ENCODE measurements at places on chromosomes 5 and 9.

GRCh38 chr5:86625148-86625547, 7.4 kb downstream of the COX7C start:
- DNase-seq = no peak

GRCh38 chr5:104418056-104418455, 855.5 kb upstream of the NUDT12 start:
- DNase-seq = no peak

- no peak for DNase-seq
Measured at GRCh38 chr9:114093031-114093471, 6.0 kb downstream of the KIF12 start.

DNA sequence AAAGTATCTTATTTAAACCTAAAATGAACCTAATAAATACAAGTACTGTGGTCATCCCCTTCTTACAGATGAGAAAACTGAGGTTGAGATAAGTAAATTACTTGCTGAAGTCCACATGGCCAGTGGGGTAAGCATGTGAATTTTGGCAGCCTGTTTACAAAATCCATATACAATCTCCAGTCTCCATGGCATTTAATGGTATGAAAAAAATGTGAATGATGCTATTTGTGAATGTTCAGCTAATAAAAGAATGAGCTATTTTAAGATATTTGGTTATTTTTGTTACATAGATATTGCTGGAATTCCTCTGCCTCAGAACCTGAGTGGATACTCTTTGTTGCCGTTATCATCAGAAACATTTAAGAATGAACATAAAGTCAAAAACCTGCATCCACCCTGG, 19.3 kb upstream of the GPR150 start:
- DNase-seq = no peak

- peak; percentile 95 for DNase-seq
Measured at GRCh38 chr9:125126019-125126746, 17.1 kb downstream of the SCAI start.

DNA sequence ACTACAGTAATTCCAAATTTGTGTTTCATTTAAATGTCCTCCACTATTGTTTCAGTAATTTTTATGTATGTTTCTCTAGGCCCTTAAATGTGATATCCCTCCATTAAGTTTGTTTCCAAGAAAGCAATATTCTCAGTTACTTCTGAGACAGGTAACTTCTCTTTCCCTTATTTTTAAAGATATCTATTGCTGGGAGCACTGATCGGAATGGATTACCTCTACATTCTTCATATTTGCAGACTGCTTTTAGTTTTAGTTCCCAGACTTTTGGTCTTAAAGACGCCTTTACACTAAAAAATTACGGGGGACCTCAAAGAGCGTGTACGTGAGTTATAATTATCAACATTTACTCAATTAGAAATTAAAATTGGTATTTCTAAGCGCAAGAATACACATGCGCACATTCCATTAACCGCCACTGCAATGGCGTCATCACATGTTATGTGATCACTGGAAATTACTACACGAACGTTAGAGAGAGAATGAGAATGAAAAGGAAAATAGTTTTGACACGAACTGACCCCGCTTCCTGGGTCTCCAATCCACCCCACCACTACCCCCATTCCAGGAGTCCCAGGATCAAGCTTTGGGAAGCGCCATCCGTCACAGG, 519 bp upstream of the RAD50 start:
- no peak for DNase-seq

DNA sequence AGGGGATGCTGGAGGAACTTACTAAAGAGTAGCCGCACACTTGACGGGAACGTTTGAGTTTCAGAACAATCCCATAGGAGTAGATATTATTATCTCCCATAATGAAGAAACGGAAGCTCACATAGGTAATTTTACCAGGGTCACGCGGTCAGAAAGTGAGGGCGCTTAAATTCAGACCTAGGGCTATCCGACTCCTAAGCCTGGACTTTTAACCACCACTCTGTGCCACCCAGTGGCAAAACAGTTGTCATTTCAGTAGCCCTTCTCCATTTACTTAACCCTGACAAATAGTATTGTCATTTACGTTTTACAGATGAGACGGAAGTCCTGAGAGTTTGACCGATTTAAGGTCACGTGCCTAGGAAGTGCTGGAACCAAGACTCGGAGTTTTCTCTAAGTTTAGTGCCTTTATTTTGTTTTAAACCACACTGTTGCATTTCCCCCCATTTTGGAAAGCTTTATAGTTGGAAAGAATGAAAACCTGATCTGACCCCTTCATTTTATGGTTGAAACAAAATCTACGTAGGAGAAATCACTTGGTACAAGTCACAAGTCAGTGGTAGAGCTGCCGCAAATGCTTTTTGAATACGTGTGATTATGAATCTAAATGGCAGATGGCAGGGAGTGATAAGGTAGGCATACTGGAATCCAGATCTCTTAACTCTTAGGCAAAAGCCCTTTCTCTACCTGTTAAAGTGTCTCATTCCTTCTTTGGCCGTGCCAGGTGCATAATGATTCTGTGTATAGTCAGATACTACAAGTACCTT, 650 bp downstream of the MRRF start:
- peak; percentile 17 for DNase-seq

DNA sequence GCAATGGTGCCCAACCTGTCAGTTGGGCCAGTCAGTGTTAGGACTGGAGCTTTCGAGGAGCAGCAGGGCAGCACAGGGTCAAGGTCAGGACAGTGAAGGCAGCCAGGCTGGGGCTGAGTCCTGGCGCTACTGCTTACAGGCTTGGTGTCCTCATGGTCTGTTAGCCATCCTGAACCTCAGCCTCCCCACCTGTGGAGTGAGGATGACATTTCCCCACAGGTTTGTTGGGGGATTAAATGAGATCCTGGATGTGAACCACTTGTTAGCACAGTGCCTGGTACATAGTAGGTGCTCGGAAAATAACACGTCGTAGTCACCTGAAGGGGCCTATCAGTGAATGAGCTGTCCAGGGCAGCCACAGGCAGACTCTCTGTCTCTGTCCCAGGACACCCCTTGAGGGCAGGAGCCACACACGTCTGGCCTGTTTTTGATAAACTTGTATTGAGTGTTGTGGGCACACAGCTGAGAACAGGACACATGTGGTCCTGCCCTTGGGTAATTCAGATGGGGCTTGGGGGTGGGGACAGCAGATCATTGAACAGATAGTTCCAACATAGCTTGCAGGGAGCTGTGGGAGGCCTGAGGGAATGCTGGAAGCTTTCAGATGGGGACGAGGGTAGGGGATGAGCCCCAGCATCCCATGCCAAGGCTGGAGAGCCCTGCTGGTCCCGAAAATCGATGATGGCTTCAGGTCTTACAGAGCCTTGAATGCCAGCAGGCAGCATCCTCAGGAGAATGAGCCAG, 69.3 kb downstream of the AMBP start:
- DNase-seq = no peak

GRCh38 chr5:171627936-171628632, 157.5 kb upstream of the SMIM23 start:
- DNase-seq = no peak

GRCh38 chr9:136156209-136157120, 37.8 kb upstream of the TMEM250 start:
- no peak for DNase-seq

DNA sequence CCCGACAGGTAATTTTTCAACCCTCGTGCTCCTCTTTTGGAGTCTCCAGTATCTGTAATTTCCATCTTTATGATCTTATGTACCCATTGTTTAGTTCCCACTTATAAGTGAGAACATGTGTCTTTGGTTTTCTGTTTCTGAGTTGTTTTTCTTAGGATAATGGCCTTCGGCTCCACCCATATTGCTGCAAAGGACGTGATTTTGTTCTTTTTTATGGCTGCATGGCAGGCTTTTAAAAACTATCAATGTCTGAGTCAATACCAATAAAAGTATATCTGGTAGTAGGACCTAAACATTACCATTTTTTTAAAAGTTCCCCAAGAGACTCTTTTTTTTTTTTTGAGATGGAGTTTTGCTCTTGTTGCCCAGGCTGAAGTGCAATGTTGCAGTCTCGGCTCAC, 3.9 kb upstream of the SLC26A2 start:
- no peak for DNase-seq

- no peak for DNase-seq
Measured at GRCh38 chr9:24881361-24881760, 335.7 kb upstream of the IZUMO3 start.

- no peak for DNase-seq
Measured at GRCh38 chr5:65157906-65158603, 323.7 kb downstream of the ADAMTS6 start.

DNA sequence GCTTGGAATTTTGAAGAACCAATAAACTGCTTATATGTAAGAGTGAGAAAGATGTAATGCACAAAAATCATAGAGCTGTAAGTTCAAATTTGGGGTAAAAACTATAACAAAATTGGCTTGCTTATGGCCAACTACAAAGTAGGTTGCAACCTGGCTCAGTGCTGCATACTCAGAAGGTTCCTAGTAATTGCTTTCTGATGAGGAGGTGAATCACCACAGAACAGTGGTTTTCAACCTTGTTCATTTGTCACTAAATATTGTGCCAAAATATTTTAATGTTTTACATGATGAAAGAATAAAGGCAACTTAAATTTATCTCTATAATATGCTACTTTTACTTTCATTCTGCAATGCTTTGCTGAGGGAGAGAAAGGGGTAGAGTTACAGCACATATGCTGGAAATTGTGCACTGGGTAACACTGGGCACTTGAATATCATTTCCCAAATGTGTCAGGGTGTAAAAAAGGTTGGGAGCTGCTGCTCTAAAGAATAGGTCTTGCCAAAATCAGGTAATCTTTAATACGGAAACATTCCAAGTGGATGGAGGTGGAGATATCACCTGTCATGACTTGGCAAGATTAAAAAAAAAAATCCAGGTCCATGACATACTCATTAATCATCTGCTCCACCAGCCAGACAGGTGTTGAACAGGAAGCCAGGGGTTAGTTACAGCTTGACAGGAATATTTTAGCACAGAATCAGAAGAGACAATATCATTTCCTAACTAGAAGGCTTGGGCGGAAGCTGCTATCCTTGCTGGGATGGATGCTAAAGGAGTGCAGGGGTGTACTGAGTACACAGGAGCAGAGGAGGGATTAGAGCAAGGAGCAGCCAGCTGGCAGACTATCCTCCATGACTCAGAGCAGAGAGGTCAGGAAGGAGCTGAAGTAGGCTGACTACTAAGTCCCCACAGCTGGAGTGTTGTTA, 34.6 kb upstream of the CCL21 start:
- DNase-seq = peak; percentile 8

DNA sequence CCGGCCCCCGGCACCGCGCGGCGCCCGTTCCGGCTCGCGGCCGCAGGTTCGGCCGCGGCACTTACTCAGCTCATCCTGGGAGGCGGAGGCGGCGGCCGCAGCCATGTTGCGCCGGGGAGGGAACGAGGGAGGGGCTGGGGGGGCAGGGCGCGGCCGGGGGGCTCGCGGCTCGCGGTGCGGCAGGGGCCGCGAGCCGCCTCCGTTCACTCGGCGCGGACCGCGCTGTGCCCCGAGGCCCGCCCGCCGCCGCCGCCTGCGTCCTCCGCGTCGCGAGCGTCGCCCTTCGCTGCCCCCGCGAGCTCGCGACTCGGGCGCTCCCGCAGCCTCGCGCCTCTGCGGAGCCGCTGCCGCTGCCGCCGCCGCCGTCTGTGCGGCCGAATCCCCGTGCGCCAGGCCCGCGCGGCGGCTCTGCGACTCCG, 735 bp downstream of the ECPAS start:
- DNase-seq = no peak

DNA sequence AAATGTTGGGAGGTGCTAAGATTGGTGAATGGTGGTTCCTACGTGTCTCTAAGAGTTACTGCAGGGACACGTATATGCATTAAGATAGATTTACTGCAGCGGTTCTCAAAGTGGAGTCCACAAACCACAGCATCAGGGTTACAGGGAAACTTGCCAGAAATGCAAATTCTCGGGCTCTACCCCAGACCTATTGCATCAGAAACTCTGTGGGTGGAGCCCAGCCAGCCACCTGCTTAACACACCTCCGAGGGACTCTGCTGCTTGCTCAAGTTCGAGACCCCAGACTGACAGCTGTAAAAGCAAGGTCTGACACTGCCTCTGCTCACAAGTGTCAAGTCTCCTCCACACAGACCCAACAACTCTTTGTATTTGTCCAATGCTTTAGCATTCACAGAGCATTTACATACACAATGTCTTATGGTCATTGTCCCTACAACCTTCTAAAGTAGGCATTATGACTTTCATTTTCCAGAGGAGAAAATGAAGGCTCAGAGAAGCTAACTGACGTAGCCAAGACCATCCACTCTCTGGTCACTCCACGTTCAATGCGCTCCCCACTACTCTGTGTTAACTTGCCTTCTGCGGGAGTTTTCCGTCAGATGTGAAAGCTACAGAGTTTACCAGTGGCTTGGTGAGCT, 48.8 kb downstream of the HSD17B3 start:
- DNase-seq = no peak

- no peak for DNase-seq
Measured at GRCh38 chr9:81626511-81626910, 62.8 kb downstream of the TLE1 start.

- DNase-seq = no peak
Measured at GRCh38 chr5:65012301-65012892, 243.7 kb downstream of the CWC27 start.

DNA sequence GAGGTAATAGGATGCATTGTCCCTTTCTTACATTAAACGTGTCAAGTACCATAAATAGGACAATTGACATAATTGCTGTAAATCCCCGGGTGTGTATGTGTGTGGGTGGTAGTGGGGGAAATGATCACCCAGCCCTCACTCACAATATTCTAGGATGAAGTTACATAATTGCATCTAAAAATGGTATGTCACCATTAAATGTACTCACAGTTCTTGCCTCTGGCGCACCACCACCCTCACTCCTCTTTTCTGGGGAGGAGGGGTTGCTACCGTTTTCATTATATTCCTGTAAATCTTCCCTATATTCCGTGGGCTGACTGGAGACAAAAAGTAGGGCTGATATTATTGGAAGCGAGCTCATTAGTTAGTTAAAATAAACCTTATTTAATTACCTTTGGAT, 563.8 kb downstream of the TLR4 start:
- DNase-seq = no peak

DNA sequence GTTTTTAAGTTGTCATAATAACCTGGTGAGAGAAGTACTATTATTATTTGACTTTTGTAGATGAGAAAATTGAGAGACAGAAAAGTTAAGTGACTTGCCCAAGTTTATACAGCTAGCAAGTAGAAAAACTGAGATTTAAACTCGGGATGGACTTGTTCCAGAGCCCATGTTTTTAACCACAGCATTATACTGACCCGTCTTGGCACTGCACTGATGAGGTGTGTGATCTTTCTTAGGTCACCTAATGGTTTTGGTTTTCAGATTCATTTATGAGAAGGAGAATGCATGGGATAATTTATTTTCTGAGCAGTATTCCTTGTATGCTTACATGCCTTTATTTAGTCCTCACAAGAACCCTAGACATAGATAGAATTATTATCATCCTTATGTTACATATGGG, 201.8 kb upstream of the CDKN2B start:
- DNase-seq = no peak

DNA sequence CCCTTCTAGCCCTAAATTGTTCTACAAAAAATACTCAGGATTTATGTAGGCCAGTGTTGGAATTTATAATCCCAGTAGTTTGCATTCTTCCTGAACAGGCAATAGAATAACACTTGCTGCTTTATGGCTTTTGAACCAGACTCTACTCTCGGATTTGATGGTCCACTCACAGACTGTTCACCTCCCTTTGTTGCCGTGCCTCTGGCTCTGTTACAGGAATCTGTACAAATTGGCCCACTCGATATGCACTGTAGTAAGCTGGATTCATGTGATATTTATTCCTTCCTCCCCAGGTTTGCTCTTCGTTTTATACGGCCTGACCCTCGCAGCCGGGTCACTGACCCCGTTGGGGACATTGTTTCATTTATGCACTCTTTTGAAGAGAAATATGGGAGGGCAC, 43.7 kb downstream of the FAF2 start:
- DNase-seq = no peak

GRCh38 chr9:36728651-36729520, 156.2 kb downstream of the MELK start:
- DNase-seq = peak; percentile 23
